Omental fat pad (tissue), 4 donors: ENCODE measurements at places on chromosomes 3 and 15. TPM values are rescaled to one million over a fixed set of nuclear protein-coding genes. Genes with fewer than 3 reads are reported as not detected.

FGF7 gene
- 115 TPM for total RNA-seq

DNA sequence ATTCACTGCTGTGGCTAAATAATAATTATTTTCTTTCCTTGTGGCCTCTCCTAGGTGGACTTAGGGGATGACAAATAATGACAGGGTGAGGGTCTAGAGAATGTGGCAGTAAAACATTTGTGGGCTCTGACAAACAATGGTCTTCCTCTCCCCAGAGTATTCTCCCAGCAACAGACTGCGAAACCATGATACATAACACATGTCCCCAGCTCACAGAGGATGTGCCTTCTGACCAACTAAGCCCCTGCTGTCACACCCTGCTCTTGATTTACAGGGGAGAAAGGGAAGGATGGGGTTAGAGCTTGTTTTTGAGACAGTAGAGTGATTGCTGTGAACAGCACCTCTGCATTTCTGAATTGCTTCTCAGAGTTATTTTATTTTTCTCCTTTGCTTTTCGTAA, 116.6 kb upstream of the CTDSPL start:
- DNase-seq = no peak

GRCh38 chr3:53140847-53141845, 10.9 kb upstream of the RFT1 start:
- DNase-seq = no peak

- no peak for DNase-seq
Measured at GRCh38 chr15:25708391-25708790, 154.7 kb downstream of the ATP10A start.
